MM.1S (cell line): ENCODE measurements at places on chromosomes 16 and 17.

DNA sequence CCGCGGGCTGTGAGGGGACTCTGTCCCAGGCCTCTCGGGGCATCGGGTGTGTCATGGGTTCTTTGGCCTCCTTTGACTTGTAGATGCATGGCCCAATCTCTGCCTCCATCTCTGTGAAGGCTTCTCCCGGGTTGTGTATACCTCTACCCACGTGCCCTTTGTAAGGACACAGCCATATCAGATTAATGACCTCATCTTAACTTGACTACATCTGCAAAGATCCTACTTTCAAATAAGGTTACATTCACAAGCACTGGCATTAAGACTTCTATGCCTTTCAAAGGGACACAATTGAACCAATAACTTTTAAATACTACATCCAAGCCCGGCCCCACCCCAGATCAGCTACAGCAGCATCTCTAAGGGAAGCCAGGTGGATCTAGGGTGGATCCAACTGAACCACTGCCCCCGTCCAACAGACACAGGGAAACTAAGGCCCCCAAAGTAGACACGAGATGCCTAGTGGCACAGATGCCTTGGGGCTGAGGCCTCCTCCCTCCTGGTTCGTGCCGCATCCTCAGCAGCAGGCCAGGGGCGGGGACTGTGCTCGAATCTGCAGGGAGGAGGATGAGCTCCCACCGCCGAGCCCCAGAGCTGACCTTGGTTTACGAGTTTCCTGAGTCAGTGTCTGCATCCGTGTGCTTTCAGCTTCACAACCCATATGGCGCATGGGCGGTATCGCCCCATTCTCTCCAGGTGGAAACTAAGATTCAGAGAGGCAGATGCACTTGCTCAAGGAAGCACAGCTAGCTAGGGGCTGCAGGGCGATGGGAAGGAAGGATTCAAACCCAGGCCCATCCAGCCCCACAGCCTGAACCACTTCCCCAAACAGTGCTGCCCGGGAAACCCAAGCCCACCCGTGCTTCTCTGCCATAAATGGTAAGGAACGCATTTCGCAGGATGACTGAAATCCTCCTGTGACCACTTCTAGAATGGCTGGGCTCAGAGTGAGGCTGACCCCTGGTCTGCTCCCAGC, 353.3 kb downstream of the C16orf95 start:
- no peak for DNase-seq

GRCh38 chr17:30315106-30315505, 18.8 kb downstream of the TMIGD1 start:
- no peak for DNase-seq

DNA sequence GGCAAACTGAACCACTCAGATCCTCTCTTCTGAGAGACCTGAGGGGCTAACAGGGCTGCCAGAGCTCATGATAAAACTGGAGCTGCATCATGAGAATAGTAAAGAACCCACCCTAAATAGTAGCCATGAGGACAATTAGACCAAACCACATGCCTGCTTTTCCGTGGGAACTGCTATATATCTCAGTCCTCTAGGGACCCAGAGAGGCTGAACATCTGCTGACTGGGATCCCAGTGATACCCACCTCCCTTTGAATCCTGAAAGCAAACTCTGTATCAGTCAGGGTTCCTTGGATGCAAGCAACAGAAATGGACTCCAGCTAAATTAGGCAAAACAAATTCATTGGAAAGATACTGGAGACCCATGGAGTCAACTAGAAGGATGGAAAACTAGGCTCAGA, 6.5 kb downstream of the MT1X start:
- no peak for DNase-seq

GRCh38 chr16:89283449-89283848, 65.9 kb downstream of the ZNF778 start:
- DNase-seq: no peak

DNA sequence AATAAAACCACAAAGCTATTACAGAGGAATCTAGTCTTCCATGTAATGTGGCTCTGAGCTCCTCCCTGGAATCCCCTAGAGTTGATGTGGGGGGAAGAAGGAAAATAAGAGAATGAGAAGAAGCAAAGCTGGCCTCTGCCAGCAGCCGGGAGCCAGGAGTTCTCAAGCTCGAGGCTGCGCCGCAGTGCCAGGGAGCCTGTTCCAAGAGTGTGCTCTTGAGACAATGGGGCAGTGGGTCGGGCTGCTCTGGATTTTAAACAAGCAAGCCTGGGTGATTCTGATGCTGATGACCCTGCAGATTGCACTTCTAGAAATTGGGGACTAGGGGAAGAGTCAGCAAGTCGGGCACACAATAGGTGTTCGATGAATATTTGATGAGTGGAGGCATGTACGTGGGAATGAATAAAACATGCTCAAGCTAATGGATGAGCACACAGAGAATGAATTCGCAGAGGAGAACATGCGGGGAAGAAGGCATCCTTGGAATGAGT, 119.9 kb downstream of the CMIP start:
- DNase-seq: no peak

- DNase-seq: peak; percentile 52
These were observed 16.3 kb upstream of the MYO15B start for GRCh38 chr17:75571197-75571884.

- DNase-seq: no peak
These were observed at the start of gene CTRB2 for GRCh38 chr16:75206749-75207451. CTRB2 (minus strand) TSS chr16:75207161; CDS start chr16:75207141, 20 bp downstream.

DNA sequence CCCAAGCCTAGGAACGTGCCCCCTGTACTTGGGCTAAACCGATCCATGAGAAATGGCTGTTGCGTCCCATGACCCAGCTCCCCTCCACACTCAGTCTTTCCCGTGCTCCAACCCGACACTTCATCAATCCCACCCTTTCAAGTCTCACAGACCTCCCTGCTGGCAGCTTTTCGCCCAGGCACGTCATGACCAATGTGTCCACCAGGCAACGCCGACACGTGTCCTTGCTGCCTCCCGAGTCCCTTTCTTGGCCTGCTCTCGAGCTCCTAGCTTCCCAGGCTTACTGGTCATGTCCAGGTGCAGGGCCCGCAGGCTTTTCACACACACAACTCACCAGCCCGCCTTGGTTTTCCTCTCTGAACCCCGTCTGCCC, 12.2 kb downstream of the MNT start:
- DNase-seq: no peak
